ENCODE measurements at places on chromosomes 11 and 22.

GRCh38 chr22:38067028-38067415 is 9.8 kb downstream of the PICK1 start:
- no peak for DNase-seq

DNA sequence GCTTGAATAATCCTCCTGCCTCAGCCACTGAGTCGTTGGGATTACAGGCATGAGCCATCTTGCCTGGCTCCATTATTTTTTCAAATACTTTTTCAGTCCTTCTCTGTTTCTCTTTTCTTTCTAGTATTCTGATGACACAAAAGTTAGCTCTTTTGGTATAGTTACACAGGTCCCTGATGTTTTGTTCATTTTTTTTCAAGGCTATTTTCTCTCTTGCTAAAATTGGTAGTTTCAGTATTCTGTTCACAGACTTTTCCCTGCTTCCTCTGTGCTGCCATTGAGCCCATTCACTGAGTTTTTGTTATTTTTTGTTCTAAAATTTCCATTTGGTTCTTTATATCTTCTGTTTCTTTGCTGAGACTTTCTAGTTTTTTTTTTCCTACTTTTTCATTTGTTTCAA is 166.5 kb downstream of the UVRAG start:
- no peak for DNase-seq

DNA sequence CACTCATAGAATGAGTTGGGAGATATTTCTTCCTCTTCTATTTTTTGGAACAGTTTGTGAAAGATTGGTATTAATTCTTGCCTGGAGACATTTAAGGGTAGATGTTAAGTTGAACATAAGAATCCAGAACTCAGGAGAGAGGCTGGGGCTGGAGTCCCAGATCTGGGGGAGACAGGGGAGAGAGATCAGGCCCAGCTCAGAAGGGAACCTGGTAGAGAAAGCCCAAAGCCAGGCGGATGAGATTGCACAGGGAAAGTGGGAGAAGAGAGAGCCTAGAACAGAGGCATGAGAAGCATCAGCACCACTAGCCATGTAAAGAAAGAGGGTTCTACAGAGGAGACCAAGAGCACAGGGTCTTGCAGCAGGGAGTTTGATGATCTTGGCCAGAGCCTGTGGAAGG is 13.0 kb upstream of the GNAZ start:
- DNase-seq: no peak

DNA sequence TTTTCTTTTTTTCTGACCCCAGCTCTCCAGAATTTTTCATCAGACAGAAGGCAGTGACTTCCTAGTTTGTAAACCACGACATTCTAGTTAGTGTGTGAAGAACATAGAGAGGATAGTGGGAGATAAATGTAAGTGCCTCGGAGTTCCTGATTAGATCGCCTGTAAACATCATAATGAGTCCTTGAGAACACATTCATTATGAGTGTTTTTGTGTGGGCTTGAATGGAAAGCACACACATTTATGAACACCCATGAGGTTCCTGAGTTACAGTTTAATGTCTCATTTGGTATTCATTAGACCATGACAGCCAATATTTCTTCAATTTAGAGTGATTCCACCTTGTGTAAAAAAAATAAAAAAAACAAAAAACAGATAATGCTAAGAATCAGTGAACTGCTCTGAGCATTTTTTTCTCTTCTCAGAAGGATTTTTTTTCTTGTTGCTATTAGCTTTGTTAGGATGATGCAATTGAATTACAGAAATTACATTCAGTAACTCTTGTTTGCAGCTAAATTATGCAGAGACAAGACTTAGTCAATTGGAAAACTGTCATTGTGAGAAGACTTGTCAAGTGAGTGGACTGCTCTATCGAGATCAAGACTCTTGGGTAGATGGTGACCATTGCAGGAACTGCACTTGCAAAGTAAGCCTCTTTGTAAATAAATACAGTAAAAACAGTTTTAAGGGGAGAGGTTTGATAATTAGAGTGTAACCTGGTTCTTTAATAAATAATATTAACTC is 257.6 kb downstream of the NELL1 start:
- no peak for DNase-seq

- DNase-seq: no peak
These were observed 36.1 kb downstream of the GNB1L start for GRCh38 chr22:19818324-19819207.

DNA sequence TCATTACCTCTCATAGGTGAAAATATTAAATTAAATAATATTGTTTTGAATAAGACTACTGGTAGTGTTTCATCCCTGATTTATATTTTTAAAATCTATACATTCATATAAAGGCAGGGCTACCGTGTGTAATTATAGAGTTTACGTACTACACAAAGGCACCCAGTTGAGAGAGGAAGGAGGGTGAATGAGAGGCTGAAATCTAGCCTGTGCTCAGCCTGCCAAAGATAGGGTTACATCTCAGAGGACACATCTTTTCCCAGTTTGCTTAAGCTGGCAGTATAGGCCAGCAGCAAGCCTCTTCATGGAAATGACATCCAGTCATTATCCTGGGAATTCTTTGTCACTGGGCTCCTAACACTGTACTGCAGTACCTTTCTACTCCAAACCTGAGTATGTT is 7.5 kb upstream of the B3GNT6 start:
- DNase-seq: no peak

- no peak for DNase-seq
These were observed 867.4 kb downstream of the NTM start for GRCh38 chr11:132237781-132238180.

GRCh38 chr11:33559567-33559966 is 141.1 kb downstream of the C11orf91 start:
- no peak for DNase-seq

- DNase-seq: no peak
These were observed 9.5 kb downstream of the ATXN10 start for GRCh38 chr22:45680932-45681700.

DNA sequence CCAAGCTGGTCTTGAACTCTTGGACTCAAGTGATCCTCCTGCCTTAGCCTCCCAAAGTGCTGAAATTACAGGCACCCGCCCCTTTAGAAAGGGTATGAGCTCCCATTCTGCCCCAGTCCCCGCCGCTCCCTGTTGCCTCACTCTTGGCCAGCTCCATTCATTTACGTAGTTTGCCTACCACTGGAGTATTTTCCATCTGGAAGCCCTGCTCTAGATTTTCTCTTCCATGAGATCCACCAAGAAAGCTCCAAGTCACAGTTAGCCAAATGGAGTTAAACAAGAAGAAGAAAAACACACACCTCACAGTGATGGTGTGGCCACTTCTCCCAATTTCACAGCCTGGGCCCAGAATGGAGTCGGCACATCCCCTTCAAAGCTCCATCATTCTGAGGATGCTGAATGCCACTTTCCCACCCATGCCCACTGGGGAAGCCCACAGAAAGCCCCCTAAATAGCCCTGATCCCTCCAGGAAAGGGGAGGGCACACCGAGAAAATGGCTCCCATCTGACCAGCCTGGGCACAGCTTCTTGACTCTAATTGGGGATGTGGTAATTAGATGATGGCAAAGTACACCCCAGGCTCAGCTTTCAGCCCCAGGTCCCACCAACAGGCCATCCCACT is 381.2 kb downstream of the MN1 start:
- no peak for DNase-seq

All from activated CD4-positive, alpha-beta T cell treated with anti-CD3 and anti-CD28 coated beads, Interleukin-2, Interleukin-6, amounts not matched to agents 100 ng/mL and 50 ng/mL, durations not matched to agents 16 hours and 8 hours (primary cell).